ENCODE measurements at places on chromosomes 5 and 9.

DNA sequence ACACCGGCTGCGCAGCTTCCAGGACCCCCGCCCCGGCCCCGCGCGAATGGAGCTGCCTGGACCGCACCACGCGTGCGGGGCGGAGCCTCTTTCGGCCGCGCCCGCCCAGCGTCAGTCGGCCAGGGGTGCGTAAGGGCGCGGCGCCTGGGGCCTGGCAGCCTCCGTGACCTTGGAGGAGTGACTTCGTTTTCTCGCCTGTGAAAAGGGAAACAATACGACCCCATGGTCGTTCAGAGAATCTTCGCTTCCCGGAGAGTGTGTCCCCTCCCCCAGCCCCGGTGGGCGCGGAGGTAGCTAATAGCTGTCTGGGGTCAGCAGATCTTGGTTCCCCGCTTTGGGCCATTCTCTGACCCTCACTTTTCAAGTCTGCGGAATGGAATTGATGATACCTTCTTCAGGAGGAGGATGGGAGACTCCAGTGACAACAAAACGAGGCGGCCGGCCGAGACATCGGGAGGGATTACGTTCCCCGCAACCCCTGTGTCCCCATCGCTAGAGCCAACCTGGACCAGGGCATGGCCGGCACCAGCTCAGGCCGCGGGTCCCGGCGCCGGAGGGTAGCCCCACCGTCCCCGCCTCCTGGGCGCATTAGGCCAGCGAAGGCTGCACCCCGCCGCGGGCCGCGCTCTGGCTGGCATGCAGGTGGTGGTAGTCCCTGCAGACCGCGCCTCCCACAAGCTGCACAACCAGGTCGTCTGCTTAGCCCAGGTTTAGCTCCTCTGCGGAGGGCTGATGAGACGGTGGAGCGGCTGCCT is 5.5 kb upstream of the CDHR2 start:
- DNase-seq = peak; percentile 83

DNA sequence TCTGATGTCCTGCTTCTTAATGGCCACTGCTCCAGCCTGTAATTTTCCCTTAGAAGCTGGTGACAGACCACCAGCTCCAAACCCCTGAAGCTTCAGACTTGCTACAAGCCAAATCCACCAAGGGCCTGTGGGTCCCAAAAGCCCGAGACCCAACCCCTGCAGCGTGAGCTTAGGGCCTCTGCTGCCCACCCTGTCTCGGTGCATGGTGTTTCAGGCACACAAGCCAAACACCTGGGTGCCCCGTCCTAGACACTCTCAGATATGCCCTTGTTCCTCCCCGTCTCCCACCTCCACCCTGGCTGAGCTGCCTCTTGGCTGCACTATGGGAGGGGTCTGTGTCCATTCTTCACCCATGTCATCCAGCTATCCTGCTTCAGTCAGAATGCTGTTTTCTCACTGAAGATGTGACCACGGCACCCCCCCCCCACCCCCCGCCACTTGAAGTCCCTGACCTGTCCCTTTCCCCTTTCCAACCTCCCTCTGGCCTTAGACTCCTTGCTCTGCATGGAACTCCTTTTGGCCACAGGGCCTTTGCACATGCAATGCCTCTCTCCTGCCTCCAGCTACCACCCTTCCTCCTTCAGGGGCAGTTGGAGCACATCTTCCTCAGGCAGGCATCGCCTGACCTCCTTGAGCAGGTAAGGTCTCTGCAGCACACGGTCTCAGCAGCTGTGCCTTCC is 55.8 kb downstream of the ZNF354C start:
- no peak for DNase-seq

- DNase-seq = no peak
Measured at GRCh38 chr9:14434971-14435718, 121.2 kb upstream of the NFIB start.

- no peak for DNase-seq
Measured at GRCh38 chr5:135878156-135878620, 17.5 kb downstream of the IL9 start.

- DNase-seq = no peak
Measured at GRCh38 chr5:44329716-44330115, 59.5 kb downstream of the FGF10 start.

- DNase-seq = peak; percentile 89
Measured at GRCh38 chr5:175652741-175653663, 4.9 kb upstream of the HRH2 start.

GRCh38 chr5:160960592-160960991 is 108.6 kb upstream of the ATP10B start:
- no peak for DNase-seq

DNA sequence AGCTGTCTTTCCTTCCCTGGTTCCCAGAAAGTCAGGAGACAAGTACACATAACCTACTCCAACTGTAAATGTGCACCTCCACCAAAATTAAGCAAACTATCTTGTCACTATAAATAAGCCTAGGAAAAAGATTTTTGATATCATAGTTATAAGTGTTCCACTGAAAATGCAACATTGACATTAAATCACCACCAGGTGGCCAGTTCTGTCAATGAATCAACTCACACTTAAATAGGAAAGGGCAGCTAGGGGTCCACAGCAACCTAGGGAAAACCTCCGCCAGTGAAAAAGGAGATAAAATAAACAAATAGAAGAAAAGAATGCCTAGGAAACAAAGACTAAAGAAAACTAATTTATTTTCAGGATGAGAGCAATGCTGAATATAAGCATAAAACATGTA is 243.0 kb upstream of the PTPRD start:
- DNase-seq = no peak

GRCh38 chr5:173321886-173322285 is 6.3 kb downstream of the STC2 start:
- no peak for DNase-seq
